Substantia nigra (tissue), 51 donors: ENCODE measurements at places on chromosomes 7 and 10.

GRCh38 chr10:19563388-19564141 lies 252.7 kb upstream of the PLXDC2 start:
- no peak for DNase-seq

DNA sequence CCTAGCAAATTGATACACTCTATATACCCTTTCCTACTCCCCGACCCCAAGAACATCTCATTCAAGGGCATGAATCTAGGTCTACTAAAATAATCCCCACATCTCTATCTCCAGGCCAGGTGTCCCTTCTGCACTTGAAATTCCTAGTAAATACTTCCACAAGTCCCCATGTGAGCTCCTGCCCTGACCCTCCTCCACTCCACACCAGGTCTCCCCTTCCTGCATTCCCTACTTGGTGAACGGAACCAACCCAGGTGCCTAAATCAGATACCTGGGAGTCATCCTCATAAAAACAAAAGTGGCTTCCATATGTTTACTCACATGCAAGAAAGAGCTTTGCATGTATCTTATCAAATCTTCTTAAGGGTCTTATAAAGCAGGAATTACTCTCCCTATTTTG lies 69.2 kb downstream of the COA1 start:
- no peak for DNase-seq

GRCh38 chr7:2476298-2476697 lies at the start of gene GRIFIN:
Gene GRIFIN (minus strand): TSS chr7:2476398. CDS start chr7:2476383, 15 bp downstream.
- no peak for DNase-seq

GRCh38 chr7:28700790-28701203 lies 257.3 kb downstream of the TRIL start:
- no peak for DNase-seq

DNA sequence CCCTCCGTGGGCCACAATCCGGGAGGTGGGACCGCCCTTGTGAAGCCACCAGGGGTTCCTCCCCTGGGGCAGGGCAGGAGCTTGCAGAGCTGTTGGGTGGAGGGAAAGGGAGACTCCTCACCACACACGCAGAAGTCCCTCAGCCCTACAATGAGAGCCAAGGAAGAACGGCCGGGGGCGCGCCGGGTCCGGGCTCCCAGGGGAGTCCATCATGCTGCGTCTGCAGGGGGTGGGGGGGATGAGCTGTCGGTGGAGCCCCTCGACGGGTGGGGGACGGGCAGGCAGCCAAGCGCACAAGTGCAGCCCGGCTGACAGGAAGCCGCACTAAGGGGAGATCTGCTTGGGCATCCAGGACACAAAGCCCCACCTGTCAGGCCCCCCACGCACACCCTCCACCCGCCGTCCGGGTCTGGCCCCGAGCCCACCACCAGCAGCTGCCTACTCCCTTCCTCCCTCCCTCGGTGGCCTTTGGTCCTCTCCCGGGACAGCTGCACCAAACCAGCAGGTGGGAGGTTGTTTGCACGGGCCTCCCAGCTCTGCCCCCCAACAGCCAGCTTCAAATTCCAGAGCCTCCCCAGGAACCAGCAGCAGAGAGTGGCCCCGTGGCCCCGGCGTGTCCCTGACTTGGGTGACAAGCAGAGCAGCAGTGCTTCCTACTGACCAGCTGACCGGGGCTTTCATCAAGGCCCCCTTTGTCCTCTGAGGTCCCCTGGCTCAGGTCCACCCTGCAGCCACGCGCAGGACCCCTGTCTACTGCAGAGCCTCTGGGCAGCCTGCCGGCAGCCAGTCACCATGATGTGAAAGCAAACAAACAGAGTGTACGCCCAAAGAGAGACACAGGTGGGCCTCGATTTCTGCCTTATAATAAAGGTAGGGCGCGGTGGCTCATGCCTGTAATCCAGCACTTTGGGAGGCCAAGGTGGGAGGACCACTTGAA lies 50.3 kb downstream of the HIP1 start:
- DNase-seq: peak; percentile 85

DNA sequence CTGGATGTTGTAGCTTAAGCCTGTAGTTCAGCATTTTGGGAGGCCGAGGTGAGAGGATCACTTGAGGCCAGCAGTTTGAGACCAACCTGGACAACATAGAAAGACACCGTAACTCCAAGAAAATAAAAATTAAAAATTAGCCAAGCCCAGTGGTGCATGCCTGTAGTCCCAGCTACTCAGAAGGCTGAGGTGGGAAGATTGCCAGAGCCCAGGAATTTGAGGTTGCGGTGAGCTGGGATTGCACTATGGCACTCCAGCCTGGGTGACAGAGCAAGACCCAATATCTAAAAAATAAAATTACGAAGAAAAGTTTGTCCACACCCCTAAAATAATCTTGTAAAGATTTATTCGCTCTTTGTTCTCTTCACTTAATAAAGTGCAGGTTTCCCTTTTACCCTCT lies 951.0 kb downstream of the TYW1 start:
- DNase-seq: no peak
